ENCODE measurements at places on chromosomes 3 and 15.

- DNase-seq, result no peak
These were observed 165.7 kb downstream of the GAP43 start for GRCh38 chr3:115788921-115789470.

- DNase-seq, result peak; percentile 33
These were observed at the start of gene GRAMD2A for GRCh38 chr15:72197460-72198355. Gene GRAMD2A (minus strand): TSS chr15:72197787.

DNA sequence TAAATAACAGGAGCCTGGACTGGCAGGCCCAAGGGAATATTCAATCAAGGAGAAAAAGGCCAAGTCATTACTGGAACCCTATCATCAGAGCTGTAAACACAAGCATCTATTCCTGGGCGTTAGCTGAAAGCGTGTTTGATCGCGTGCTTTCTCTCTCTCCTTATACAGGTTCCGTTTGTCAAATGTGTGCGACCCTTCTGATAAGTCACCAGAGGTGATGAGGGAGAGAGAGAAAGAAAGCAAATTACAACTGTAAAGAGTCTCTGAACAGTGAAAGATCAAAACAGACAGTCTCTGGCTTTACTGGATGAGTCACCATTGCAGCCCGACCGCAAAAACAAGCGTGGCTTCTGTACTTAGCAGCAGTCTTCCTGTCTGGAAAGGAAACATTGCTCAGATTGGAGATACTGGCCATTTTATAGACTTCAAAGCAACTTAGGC is 39.5 kb upstream of the TPRG1 start:
- no peak for DNase-seq

DNA sequence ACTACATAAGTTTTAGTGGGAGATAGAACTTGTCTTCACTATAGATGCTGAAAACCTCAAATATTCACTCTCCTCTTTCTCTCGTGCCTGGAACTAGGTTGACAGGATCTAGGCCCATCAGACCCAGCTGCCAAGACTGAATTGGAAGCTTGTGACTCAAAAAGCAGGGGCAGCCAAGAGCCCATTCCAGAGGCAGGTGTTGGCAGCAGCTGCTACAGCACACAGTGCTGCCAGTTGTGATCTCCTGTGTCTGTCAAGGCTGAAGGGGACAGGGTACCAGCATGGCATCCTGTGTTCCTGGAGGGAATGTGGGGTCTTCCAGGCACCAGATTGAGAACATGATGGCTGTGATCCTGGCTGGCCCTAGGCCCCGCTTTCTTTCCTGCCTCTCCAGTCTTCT is 92.5 kb upstream of the MB21D2 start:
- no peak for DNase-seq

DNA sequence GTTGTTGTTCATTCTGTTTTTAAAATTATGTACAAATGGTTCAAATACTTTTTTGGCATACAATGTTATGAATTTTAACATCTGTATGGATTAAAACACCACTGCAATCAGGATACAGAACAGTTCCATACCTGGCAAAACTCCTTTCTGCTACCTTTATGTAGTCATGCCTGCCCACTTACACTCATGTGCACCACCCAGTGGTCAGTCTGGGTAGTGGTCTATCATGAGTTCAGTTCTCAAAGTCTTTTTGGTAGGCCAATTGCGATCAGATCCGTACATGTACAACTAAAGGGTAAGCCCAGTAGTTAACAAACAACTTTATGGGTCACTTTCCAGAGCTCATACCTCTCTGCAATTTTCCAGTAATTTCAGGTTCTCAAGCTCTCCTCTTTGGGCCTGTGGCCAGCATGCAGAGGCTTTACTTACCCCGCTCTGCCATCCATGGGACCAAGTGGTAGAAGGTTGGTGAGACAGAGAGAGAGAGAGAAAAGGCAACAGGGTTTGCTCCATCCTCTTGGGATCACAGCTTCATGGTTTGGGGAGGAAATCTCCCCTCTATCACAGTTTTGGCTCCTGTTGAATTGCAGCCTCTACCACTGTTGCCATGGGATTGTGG is 63.9 kb upstream of the FAM98B start:
- peak; percentile 80 for DNase-seq

- no peak for DNase-seq
These were observed 40.8 kb downstream of the NUP210 start for GRCh38 chr3:13379201-13379830.

DNA sequence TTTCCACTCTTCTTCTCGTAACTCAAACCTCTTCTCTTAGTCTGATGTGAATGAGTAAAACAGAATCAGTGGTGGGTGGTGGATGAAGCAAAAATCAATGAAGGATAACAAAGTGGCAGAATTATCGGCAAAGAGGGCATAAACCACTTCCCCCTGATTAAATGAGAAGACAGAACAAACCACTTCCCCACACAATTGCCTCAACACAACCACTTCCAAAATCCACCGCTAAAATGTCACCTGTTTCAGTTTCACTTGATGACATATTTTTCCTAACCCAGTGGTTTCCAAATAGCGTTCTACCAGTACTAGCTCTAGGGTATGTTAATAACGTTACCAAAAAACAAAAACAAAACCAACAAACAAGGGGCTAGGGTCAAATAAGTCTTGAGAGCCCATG is 478.7 kb upstream of the WNT5A start:
- DNase-seq, result no peak

DNA sequence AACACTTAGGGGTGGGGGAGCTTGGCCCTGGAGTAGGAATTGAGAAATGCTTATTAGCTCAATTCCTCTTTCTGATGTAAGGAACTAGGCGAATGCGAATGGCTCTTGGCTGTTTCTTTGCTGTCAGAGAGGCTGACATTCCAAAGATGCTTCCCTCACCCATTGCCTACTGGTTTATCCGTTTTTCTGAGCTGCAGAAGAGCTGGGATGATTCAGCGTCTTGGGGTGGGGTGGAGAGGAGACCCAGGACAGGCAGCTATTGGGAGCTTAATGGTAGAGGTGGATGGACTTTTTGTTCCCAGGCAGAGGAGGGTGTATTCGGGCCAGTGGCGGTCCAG is 9.8 kb downstream of the PLEKHO2 start:
- no peak for DNase-seq

GRCh38 chr3:122273498-122273897 is 51.5 kb upstream of the CSTA start:
- DNase-seq, result no peak

DNA sequence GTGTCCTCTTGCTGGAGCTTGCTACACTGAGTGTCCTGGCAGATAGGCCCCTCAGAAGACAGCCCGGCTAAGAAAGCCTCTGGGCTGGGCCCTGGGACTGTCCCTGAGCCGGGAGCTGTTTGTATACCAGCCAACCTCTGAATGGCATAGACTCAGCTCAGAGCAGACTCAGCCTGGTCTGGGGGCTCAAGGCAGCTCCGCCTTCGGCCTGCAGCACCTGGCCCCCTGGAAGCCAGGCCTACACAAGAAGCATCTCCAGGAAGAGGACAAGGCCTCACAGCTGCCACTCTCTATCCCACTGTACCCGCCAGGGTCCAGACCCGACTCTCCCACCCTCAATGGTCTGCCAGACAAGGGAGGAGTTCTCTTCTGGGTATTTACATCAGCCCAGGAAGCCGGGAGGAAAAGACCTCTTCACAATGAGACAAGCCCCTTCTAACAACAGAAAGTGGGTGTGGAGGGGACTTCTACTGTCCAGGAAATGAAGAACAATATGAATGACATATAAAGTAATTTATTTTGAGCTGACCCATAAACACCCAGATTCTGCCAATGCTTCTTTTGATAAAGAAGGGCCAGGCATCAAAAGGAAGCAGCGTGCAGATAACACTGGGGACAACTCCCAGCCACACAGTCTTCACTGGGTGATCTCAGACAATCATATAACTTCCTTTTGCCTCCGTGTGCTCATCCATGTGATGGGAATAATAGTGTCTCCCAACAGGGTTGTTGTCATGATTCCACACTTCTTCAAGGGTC is 110.2 kb downstream of the TPRA1 start:
- no peak for DNase-seq

GRCh38 chr15:65885668-65886218 is 16.5 kb downstream of the RAB11A start:
- no peak for DNase-seq

- DNase-seq, result no peak
These were observed 19.2 kb upstream of the EPHB1 start for GRCh38 chr3:134775831-134776230.

GRCh38 chr15:69556344-69556743 is 103.7 kb downstream of the RPLP1 start:
- no peak for DNase-seq

- DNase-seq, result no peak
These were observed 11.4 kb upstream of the SPTBN5 start for GRCh38 chr15:41905036-41905793.

- no peak for DNase-seq
These were observed 224.6 kb downstream of the NLGN1 start for GRCh38 chr3:173622166-173622565.

- DNase-seq, result no peak
These were observed 878.8 kb downstream of the NAALADL2 start for GRCh38 chr3:175737646-175738572.

GRCh38 chr3:21414506-21414905 is 336.5 kb downstream of the ZNF385D start:
- no peak for DNase-seq

DNA sequence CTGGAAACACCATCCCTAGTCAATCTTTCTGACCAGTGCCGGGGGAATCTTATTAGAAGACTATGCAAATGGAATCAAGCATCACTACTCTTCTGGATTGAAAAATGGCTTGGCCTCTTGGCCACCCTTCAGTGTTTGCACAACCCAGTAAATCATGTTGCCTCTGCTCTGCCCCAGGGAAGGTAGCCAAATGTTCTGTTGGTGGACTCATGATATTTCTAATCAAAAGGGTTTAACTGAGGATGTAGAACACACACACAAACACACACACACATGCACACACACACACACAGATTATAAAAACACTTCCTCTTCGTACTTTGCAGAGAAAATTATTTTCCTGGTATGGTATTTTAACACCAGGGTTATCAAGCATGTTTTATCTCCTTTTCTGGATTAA is 7.9 kb downstream of the RBP2 start:
- DNase-seq, result no peak

DNA sequence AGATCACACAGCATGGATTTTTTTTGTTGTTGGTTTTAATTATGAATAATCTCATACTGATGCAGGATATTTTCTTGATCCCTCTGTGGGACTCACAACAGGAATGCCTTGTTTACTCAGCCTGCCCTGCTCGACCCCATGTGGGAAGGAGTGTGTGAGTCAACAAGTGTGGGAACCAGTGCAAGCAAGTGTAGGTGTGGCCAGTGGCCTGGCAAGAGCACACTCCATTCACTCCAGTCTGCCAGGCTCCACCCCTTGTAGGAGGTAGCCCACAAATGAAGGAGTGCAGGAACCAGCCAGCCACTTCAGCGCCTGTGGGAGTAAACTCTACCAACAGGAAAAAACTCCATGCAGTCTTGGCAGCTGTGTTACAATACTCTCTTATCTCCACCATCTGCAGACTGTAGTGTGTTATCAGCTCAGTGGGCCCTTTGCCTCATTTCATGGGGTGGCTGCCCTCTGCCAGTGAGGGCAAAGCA is 393.6 kb downstream of the OTOL1 start:
- no peak for DNase-seq

DNA sequence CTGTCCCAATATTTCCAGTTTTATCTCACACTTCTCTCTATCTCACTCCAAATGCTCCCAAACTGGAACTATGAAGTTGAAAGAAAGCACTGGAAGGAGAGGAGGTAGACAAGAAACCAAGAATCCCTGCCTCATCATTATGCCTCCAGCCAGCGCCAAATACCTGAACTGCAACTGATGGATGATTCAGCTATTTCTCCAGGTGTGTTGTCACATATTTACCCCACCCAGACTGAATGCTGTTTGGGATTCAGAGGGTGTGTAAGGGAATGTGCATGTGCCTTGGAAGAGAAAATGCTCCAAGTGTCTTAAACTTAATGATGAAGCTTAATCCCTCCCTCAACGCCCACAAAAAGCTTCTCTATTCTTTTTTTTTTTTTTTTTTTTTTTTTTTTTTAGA is 269.5 kb upstream of the ATP11B start:
- DNase-seq, result no peak

GRCh38 chr3:188720215-188720614 is 451.6 kb upstream of the TPRG1 start:
- DNase-seq, result no peak

- peak; percentile 16 for DNase-seq
These were observed 59.1 kb downstream of the SMAD6 start for GRCh38 chr15:66760968-66761725.

- DNase-seq, result no peak
These were observed 52.5 kb upstream of the ATP2C1 start for GRCh38 chr3:130841357-130841756.

GRCh38 chr3:124360563-124360962 is 368.6 kb upstream of the ROPN1 start:
- DNase-seq, result no peak

DNA sequence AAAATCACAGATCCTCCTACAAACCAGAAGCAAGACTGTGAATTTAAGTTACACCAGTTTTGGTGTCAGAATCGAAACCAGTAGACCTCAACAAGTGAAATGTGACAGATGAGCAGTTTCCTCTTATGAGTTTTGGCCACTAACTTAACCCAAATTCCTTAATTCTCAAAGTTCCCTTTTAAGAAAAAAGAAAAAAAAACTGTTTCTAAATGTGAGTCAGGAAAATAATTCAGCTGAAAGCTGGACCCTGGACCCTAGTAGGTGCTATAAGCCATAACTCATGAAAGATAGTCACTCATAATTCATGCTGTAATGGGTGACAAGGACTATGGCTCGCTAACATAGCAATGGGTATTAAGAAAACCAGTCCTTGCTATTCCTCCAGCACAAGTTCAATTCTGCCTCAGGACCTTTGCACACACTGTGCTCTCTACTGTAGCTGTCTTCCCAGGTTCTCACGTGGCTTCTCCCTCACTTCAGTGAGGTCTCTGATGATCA is 9.0 kb upstream of the THRB start:
- DNase-seq, result no peak

DNA sequence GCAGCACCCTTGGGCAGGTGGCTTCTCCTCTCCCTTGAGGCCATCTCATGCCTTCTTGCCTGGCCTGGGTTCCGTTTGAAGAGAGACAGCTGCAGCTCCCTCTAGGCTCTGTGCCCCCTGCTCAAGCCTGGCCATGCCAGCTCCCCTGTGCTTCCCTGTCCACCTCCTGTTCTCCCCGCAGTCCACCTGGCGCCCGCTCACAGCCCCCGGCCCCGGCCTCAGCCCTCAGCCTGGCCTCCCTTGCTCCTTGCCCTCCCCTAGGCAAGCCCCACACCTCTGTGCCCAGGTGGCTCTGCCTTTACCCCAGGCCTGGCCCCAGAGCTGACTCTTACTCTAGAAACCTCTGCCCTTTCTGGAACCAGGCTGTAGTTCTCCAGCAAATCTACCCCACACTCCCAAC is 13.9 kb upstream of the RHO start:
- no peak for DNase-seq

- DNase-seq, result no peak
These were observed 10.3 kb downstream of the CTNNB1 start for GRCh38 chr3:41209646-41210045.

DNA sequence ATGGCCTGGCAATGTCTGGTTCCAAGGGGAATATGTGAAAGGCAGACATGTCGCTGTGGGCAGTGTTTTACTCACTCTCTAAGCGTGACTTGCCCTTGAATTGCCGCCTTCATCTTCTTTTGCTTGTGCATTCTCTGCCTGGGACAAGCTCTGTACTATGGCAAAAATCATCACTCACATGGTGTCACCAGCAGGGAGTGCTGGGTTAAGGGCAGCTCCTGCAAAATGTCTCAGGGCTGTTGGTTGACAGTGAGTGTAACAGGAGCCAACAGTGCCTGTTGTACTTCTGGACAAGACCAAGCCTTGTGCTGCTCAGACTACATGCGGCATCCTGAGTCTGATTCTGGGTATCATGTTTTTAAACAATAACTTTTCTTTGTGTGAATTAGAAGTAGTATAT is 45.3 kb upstream of the KY start:
- no peak for DNase-seq
